D341Med (cell line): ENCODE measurements at places on chromosomes 1 and 21.

DNA sequence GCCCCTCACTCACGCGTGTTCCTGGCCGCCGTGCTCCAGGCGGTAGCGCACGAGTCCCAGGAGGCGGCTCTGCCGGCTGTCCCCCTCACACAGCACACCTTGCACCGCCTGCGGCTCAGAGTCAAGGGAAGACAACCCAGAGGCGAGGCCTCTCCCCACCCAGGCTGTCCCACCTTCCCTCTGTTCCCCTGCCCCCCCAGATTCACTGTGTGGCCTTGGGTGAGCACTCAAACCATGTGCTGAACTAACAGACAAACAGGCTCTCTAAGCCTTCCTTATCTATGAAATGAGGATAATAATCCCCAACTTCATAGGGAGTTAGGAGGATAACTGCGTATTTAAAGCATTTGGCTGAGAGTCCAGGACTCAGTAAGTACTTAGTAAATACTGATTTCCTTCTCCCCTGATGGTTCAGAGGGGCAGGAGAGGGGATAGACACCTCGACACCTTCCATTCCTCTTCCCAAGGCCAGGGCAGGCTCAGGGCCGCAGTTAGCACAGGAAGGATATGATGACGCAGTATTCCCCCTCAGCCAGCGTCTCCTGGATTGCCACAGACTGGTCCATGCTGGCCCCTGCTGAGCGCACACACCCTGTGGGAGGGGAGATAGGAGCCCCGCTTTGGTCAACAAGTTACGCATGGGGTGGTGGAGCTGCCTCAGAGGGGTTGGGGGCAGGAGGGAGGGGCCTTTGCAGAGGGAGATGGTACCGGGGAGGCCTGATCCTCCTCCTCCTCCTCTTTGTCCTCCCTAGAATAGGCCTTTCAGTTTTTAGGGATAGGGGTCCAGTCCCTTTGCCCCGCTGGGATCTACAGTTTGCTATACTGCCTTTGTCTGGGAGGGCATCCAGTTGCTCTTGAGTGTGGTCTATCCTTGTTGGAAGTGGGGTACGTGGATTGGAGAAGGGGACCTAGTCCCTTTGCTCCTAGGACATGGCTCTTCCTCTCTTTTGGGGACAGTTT is 830 bp downstream of the INPP5B start:
- DNase-seq = peak; percentile 61

DNA sequence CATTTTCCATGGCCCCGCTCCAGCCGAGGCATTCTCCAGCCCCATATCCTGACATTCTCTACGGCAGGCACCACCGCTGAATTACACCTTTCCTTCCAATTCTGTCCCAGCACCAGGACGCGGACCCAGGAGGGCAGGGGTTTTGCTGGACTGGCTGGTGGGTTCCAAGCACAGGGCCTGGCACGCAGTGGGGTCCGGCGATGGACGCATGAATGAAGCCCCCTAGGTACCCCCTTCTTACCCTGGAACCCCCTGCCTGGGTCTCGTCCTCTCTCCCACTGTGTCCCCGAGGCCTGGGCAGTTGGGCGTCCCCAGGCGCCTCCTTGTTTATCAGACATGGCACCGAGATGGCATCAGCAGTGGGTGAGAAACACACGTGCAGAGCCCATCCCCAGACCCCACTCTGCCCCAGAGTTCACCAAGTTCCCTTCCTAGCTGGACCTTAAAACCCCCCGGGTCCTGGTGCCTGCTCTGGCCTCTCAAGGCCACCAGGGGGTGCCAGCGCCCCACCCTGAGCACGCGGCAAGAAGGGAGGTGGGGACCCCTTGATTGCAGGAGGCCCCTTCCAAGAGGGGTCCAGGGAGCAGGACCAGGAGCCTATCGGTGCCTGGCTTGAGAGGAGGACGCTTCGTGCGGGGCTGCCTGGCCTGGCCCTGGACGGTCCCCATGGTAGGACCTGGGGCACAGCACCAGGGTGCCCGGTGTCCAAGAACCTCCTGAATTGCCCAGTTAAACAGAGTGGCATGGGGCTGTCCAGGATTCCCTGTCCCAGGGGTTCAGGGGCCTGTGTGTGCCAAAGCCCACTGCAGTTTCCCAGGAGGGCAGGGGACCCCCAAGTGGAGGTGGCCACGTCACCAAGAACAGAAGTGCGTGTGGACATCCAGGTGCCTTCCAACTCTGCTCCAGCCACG is 46.1 kb downstream of the MEGF6 start:
- DNase-seq = peak; percentile 82

GRCh38 chr1:1128454-1129139 is 12.7 kb upstream of the C1orf159 start:
- no peak for DNase-seq

GRCh38 chr21:46664316-46664995 is 29.0 kb downstream of the PRMT2 start:
- DNase-seq = no peak

DNA sequence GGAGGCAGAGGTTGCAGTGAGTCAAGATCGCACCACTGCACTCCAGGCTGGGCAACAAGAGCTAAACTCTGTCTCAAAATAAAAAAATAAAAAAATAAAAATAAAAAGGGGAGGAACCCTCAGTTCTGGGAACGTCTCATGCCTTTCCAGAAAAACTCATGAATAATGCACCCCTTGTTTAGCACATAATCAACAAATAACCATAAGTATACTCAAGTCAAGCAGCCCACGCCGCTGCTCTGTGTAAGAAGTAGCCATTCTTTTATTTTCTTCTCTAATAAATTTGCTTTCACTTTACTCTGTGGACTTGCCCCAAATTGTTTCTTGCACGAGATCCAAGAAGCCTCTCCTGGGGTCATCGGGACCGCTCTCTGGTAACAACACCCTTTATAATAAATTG is 14.5 kb upstream of the ACTA1 start:
- no peak for DNase-seq

- no peak for DNase-seq
Measured at GRCh38 chr1:173415490-173415889, 61.6 kb upstream of the PRDX6 start.

DNA sequence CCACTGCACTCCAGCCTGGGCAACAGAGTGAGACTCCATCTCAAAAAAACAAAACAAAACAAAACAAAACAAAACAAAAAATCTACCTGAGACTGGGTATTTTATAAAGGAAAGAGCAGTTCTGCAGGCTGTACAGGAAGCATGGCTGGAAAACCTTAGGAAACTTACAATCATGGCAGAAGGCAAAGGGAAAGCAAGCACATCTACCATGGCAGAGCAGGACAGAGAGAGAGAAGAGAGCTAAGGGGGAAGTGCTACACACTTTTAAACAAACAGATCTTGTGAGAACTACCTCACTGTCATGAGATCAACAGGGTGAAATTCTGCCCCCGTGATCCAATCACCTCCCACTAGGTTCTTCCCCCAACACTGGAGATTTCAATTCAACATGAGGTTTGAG is 198.3 kb upstream of the SAMSN1 start:
- no peak for DNase-seq

GRCh38 chr1:2967329-2967725 is 53.9 kb upstream of the ACTRT2 start:
- no peak for DNase-seq

DNA sequence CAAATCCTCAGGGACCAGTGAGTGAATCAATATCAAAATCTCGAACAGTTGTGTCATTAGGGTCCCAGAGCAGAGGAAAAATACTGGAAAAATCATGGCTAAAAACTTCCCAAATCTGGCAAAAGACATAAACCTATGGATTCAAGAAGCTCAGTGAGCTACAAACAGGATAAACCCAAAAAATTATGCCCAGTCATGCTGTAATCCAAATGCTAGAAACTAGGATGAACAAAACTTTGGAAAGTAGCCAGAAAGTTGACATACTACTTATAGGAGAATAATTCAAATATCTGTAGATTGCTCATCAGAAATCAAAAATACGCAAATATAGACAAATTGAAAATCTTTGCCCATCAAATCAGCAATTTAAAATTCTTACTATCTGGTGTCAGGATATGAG is 34.6 kb upstream of the ATP1A1 start:
- DNase-seq = no peak

- DNase-seq = peak; percentile 43
Measured at GRCh38 chr1:55720261-55720660, 505.1 kb upstream of the USP24 start.

GRCh38 chr1:897226-897625 is 26.5 kb upstream of the SAMD11 start:
- DNase-seq = no peak

DNA sequence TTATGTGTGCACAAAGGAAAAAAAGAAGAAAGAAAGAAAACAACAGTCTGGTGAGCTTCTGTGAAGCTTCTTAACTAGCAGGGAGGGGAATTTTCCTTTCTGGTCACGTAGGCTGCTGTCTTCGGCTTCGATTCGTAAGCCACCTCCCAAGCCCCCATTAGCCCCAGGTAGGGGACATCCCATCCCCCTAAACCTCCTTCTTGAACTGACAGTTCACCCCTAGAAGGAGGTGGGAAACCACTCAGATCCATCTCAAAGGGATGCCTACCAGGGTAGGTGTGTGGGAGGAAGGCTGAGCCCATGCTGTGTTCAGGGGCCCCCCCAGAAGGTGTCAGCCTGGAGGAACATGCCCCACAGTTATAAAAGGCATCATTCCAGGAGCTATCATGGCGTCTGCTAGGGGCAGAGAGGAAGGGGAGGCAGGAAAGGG is 25.8 kb downstream of the CD247 start:
- no peak for DNase-seq

DNA sequence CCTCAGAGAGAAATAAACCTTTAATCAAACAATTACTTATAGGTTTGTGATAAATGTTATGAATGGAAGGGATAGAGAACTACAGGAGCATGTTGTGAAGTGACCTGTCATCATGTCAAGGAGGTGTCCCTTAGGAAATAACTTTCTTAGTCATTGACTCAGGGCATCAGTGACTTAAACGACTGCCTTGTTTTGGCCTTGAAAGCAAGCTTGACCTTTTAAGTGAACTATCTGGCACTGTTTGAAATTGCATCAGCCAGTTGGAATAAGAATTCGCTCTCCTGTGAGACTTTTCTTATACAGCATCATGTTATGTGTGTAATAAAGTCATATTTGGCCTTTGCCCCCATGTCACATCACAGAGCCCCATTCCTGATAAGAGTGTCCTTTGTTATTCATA is 30.9 kb downstream of the LRRC8B start:
- no peak for DNase-seq

DNA sequence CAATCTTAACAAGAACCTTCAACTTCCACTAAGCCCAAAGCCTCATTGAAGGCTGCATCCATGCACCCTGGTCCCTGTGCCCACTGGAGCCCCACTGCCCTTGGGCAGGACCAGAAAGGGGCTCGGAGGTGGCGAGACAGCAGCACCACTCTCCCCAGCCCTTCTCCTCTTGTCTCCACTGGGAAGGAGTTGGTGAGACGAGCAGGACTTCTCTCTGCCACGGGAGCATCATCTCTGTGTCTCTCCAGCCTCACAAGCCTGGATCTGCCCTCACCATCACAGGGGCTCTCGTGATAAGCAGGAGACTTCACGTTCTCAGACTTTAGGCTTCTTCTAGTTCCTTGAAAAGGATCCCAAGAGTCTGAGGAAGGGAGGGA is 7.2 kb upstream of the ETV3L start:
- DNase-seq = no peak

DNA sequence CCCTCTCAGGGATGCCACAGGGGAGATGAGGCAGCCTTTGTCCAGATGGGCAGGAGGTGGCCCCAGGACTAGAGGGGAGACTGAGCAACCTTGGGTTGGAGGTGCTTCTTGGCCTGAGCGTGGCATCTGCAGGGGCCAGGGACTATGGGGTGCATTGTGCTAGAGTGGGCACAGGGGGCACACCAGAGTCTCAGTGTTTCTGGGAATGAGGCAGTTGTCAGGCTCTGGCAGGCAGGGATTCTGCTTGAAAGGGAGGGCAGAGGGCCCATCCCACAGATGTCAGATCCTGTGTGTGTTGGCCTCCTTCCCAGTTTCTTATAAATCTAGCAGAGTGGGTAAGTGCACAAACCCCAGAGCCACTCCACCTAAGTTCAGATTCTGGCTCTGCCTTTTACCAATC is 13.7 kb downstream of the LGR6 start:
- DNase-seq = peak; percentile 91

- DNase-seq = no peak
Measured at GRCh38 chr1:233635765-233636502, 22.0 kb downstream of the KCNK1 start.

DNA sequence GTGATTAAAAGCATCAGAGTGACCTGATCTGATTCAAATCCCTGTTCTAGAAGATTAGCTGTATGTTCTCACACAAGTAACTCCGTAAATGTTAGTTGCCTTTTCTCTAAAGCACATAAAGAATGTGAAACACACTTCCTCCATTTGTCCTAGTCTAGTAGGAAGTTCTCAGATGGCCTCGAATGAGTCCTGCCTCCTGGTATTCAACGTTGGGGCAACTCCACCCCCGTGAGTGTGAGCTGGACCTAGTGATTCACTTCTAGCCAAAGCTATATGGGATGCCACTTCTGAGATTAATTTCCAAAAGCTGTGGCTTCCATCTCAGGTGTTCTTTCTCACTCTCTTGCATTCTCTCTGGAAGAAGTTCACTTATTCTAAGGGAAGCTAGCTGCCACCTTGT is 267.6 kb downstream of the GPATCH2 start:
- no peak for DNase-seq

DNA sequence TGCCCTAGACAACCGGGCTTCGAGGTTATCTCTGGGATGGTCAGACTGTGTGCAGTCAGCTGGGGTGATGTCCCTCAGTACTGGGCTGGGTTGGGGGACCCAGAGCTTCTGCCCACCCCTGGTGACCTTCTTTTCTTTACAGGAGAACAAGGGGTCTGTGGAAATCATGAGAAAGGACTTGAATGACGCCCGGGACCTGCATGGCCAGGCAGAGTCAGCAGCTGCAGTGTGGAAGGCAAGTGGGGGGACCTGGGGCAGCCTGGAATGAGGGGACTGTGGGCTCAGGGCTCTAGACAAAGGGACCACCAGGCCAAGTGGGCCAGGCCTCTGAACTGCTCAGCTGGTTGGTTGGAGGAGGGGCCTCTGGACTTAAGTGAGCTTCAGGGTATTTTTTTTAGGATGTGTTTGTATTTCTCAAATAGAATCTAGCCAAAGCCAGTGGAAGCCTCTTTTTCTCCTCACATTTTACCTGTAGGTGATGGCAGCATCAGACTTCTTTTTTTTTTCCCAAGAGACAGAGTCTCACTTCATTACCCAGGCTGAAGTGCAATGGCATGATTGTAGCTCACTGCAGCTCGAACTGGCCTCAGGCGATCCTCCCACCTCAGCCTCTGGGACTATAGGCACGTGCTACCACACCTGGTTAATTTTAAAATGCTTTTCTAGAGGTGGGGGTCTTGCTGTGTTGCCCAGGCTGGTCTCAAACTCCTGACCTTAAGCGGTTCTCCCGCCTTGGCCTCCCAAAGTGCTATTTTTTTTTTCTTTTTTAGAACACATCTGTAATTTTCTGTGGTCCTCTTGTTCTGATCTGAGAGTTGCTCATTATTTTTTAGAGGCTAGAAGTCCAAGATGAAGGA is 1.9 kb downstream of the RNF187 start:
- no peak for DNase-seq

- DNase-seq = no peak
Measured at GRCh38 chr1:156062189-156062588, 1.2 kb downstream of the RAB25 start.
